Placental pericyte (primary cell): ENCODE measurements at places on chromosomes 7 and 10. TPM values are rescaled to one million over a fixed set of nuclear protein-coding genes. Genes with fewer than 3 reads are reported as not detected.

PHKG1 gene
- 0.86 and 0.88 TPM in 2 replicates for total RNA-seq

GCK gene
- total RNA-seq = 0.22 TPM in 1 of 2 replicates, not detected in the other

HKDC1 gene
- 0.14 and 2.6 TPM in 2 replicates for total RNA-seq

DRGX gene
- not detected in 2 replicates for total RNA-seq

PALD1 gene
- under 0.01 and 0.29 TPM in 2 replicates for total RNA-seq

NKX2-3 gene
- total RNA-seq = not detected in 2 replicates

MSMB gene
- not detected in 2 replicates for total RNA-seq

SPDYE16 gene
- total RNA-seq = not detected in 2 replicates

CLDN3 gene
- not detected in 2 replicates for total RNA-seq

EBF3 gene
- 0.14 TPM in 1 of 2 replicates, not detected in the other for total RNA-seq

SPDYE2 gene
- not detected in 2 replicates for total RNA-seq

RGR gene
- not detected in 2 replicates for total RNA-seq

ANKRD30A gene
- under 0.01 TPM in 1 of 2 replicates, not detected in the other for total RNA-seq
